ENCODE measurements at places on chromosomes 3 and 15. TPM values are rescaled to one million over a fixed set of nuclear protein-coding genes. Genes with fewer than 3 reads are reported as not detected.

GRCh38 chr15:67549736-67550135 lies 7.2 kb downstream of the MAP2K5 start:
- no peak for DNase-seq
- H3K27ac ChIP-seq = no peak overlapping the region
- H3K27me3 ChIP-seq = no peaks in the 10 kb centered on the region
- H3K4me1 ChIP-seq = peaks cover 18% of the 10 kb centered on the region

GRCh38 chr3:99895703-99896441 lies 78.2 kb downstream of the CMSS1 start:
- H3K27me3 ChIP-seq = no peaks in the 10 kb centered on the region
- no peak overlapping the region for H3K4me3 ChIP-seq
- no peaks in the 10 kb centered on the region for H3K36me3 ChIP-seq
- H3K27ac ChIP-seq = no peak overlapping the region

DNA sequence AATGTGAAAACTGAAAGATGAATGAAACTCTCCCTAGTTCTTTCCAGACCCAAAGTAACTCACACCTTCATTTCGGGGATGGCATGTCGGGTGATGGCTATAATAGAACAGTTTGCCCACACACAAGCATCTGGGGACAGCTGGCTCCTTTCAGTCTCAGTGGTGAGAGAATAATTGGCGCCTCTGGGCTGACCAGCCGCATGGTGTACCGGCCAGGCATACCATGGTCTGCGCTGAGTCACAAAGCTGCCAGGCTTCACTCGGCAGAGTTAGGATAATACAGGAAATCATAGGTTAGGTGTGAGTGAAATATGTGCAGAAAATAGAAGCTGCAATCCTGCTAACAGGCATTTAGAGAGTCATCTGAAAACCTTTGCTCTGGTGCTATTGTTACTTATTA lies 80.4 kb upstream of the IGF1R start:
- no peaks in the 10 kb centered on the region for H3K4me1 ChIP-seq
- no peak overlapping the region for H3K4me3 ChIP-seq
- no peaks in the 10 kb centered on the region for H3K27me3 ChIP-seq
- DNase-seq = no peak
- H3K36me3 ChIP-seq = no peaks in the 10 kb centered on the region

DNA sequence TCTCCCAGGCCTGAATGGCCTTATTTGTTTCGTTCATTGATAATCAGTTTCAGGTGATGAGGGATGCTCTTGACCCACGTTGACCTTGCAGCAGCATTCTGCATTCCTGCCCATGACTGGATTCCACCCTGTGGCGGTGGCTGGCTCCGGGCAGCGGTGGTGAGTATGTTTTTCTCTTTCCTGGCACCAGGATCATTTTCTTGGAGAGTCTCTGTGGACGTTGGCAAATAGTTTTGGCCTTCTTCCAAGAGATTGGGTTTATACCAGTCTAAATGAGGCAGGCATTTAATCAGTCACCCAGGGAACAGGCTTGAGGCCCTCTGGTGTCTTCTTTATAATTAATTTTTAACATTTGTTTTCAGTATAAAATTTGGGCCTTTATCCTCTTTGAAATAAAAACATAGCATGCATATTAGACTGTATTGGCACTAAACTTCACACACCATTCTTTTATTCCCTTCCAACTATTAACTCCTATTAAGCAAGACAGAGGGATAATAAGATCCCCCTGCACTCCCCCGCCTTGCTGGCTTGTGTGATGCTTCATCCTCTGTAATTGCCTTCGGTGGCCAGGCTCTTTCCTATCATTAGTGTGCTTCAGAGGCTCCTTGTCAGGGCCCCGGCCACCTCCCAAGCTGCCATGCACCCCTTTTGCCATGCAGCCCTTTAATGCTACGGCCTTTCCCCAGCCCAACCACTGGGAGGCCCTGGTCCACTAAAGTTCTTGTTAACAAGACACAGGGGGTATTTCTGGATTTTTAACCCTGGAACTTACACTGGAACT lies 176.2 kb upstream of the TOPAZ1 start:
- H3K27me3 ChIP-seq = no peaks in the 10 kb centered on the region
- H3K4me3 ChIP-seq = no peak overlapping the region
- no peak overlapping the region for H3K27ac ChIP-seq
- no peaks in the 10 kb centered on the region for H3K36me3 ChIP-seq

DNA sequence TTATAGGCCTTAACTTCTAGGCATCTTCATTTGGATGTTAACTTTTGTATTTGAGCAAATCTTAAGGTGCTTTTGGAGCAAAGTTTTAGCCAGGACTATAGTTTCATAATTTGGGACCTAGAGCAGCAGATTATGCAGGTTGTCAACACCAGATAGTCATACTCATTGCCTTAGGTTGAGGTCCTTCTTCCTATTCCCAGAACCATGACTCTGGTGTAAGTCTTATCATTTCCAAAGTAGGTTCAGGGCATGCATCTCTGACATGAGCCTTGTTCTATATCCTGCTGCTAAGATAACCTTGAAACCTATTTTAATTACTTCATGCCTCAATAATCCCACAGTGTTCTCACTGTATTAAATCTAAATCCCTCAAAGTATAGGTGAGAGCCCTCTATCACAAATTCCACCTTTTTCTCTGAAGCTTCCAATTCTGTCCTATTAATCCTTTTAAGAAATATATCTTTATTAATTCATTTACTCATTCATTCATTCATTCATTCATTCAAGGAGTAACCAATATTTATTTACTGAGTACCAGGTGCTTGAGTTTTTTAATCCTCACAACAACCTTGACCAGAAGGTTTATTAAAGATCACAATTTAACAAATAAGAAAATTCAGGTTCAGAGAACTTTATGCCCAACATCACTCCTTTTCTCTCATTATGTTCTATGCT lies 2.7 kb upstream of the FNDC3B start:
- no peak overlapping the region for H3K27ac ChIP-seq
- peaks cover 9% of the 10 kb centered on the region for H3K4me1 ChIP-seq
- no peak for DNase-seq
- no peaks in the 10 kb centered on the region for H3K27me3 ChIP-seq

- H3K36me3 ChIP-seq = no peaks in the 10 kb centered on the region
- no peaks in the 10 kb centered on the region for H3K27me3 ChIP-seq
- no peaks in the 10 kb centered on the region for H3K4me1 ChIP-seq
- no peak for DNase-seq
- no peak overlapping the region for H3K27ac ChIP-seq
Measured at GRCh38 chr3:164024786-164025185, 1053.5 kb downstream of the SI start.

GRCh38 chr3:10248984-10249748 lies 907 bp downstream of the TATDN2 start:
- H3K4me3 ChIP-seq = peak overlapping the region; percentile 90
- H3K36me3 ChIP-seq = peaks cover 21% of the 10 kb centered on the region
- no peaks in the 10 kb centered on the region for H3K27me3 ChIP-seq
- H3K27ac ChIP-seq = peak overlapping the region; percentile 86
- H3K4me1 ChIP-seq = peaks cover 17% of the 10 kb centered on the region
- no peak for DNase-seq

DNA sequence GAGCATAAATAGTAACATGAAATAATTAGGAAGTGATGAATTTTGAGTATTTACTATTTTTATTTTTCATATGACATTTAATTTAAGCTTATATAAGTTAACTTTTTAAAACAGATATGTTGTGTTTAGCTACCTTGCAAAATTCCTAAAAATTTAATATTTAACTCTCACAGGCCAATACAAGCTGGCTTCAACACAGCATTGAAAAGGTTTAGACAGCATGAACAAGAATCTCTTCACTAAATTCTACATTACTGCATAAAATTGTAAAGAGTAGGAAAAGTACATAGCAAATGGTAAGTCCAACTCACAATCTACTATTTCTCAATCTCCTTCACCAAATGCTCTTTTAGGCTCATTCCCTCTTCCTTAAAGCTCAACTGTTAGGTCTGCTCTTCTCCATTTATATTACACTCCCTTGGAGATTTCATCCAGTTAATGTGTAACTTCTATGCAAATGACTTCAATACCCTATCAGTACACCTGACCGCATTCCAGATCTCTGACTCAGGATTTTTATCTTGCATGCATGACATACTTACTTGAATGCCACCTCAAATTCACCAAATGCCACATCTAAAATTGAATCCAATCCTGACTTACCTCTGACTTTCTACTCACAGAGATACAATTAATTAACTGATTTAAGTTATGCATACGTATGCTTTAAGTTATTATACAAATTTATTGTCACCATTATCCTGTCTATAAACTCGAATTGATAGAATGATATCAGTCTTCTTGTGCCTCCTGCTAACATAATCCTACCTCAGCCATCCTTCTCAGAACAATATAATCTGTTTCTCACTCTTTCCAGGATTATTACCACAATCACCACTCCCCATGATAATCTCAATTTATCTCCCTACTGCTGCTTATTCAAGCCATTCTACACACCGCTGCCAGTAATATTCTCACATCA lies 127.0 kb downstream of the STAG1 start:
- no peak overlapping the region for H3K4me3 ChIP-seq
- H3K27me3 ChIP-seq = no peaks in the 10 kb centered on the region
- no peak for DNase-seq

GRCh38 chr15:64634576-64635498 lies 140.6 kb downstream of the RBPMS2 start:
- no peak overlapping the region for H3K4me3 ChIP-seq
- H3K27ac ChIP-seq = peak overlapping the region; percentile 53
- no peaks in the 10 kb centered on the region for H3K36me3 ChIP-seq
- H3K4me1 ChIP-seq = peaks cover 50% of the 10 kb centered on the region
- no peak for DNase-seq

ATP13A4 gene
- total RNA-seq = 0.39 TPM

LIPH gene
- not detected for total RNA-seq

CHST13 gene
- total RNA-seq = 0.42 TPM

ZNF385D gene
- 7.7 TPM for total RNA-seq

Data from esophagus muscularis mucosa (tissue), 4 donors.